ENCODE measurements at places on chromosomes 6 and 20.
A peak's percentile ranks its signal among the peaks of the same experiment; 100 is the strongest.

GRCh38 chr20:10250902-10251301 is 32.3 kb downstream of the SNAP25 start:
- no peak for DNase-seq

- no peak for DNase-seq
Measured at GRCh38 chr6:56787209-56787608, 144.5 kb upstream of the DST start.

DNA sequence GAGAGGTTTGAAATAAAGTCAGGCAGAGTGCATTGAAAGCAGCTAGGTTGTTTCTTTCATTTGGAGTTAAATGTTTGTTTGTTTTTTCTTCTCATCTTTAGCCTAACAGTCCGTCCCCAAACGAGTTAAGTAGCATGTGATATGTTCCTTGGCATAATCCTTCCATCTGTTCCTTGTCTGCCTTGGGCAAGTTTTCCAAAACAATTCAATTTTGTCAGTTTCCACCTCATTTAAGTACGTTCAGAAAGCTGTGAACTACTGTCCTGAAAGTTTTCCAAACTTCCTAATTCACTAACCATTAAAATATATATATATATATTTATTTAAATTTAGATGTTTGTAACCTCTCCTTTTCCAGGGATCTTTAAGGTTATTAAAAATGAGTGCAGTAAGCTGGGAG is 61.8 kb upstream of the HDAC2 start:
- DNase-seq, result peak; percentile 85

- no peak for DNase-seq
Measured at GRCh38 chr6:41648070-41648585, 9.9 kb downstream of the MDFI start.

- no peak for DNase-seq
Measured at GRCh38 chr20:19327401-19327800, 115.0 kb downstream of the SLC24A3 start.

DNA sequence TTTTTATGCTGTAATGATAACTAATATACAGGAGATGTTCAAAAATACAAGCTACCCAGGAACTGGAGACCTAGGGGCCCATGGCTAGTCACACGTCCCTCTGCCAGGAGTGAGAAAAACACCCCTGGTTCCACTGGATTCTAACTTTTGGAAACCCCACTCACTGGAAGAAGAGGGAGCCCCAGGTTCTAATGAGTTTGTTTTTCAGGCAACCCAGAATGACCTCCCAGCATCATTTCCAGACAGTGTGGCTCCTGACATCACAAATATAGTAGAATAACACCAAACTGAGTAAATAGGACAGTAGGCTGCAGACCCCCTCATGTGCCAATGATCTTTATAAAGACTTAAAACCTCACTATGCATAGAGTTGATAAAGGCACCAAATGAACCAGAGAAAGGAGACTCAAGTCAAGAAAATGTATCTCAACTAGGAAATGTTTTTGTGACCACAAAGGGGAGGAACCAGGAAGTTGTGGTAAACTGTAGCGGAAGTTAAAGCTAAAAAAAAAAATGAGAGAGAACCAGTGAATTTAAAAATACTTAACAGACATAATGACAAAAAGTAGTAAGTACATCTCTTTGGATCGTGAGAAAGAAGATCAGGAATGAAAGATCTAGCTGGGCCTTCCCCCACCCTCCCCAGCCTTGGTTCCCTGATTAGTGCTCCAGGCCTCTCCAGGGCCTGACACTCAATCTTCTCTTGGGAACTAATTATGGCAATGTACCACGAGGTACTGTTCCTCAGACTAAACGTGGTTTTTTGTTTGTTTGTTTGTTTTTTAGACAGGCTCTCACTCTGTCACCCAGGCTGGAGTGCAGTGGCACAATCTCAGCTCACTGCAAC is 19.8 kb downstream of the HLA-E start:
- DNase-seq, result no peak

DNA sequence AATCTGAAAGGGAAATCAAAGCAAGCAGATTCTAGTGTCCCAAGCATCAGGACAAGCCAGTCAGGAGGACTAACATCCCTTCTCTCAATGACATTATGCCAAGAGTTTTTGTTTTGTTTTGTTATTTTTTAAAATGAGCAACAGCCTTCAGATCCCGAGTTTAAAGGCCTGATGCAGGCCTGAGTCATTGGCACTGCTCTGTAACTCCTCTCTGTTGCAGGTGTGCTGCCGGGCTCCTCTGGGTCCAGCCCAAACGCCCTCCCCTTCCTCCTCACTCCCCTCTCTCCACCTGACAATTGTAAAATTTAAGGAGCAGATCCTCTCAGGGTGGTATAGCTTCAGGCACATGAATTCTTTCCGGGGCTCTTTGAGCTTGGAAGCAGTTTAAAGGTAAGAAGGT is 502.0 kb downstream of the BMP2 start:
- no peak for DNase-seq

DNA sequence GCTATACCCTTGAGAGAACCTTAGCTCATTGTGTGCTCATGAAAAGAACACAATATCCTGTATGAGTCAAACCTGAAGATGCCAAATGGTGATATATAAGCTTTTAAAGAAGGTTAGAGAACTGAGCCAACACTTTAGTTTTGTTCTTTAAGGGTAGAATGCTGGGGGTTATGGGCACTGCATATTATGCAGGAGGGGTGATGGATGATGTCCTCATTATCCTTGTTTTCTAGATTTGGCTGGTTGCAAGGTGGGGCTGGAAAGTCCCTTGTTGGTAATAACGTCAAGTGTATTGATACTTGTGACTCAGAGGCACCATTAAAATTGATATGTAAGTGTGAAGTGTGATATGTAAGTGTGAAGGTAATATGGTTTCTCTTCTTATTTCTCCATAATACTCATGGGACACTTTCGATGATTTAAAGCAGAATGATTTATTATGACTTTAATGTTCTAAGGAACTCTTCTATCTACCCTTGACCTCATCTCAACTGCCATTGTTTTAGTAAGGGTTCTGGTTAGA is 113.7 kb upstream of the DTNBP1 start:
- DNase-seq, result no peak
